ENCODE measurements at places on chromosomes 1 and 21. TPM values are rescaled to one million over a fixed set of nuclear protein-coding genes. Genes with fewer than 3 reads are reported as not detected.

ZNF684 gene
- 5.0 TPM for total RNA-seq

RSPO1 gene
- not detected for total RNA-seq

OR6N1 gene
- not detected for total RNA-seq

COL9A2 gene
- total RNA-seq: 1.1 TPM

S100A12 gene
- not detected for total RNA-seq

SRGAP2 gene
- 64.8 TPM for total RNA-seq

HOOK1 gene
- total RNA-seq: 0.06 TPM

NTPCR gene
- total RNA-seq: 14.7 TPM

PIGM gene
- 6.1 TPM for total RNA-seq

TCP10L gene
- total RNA-seq: 0.25 TPM
